SK-MEL-5 (cell line): ENCODE measurements at places on chromosomes 2 and 18.

DNA sequence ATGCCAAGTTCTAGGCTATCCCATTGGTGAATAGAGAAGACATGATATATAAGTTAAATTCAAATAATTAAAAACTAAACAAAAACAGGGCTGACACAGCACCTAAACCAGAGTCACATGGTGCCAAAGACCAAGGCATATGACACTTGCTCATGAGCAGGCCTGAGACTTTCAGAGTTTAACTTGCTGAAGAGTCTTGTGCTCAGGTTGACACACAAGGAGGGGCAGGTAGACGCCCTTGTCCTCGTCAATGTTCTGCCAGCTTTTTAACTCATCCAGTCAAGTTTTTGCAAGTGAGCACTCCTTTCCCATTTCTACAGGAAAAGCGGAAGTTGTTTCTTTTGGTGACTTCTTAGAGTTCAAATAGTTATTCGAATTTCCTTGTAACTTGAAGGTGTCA lies 289.7 kb downstream of the CYRIA start:
- no peak for DNase-seq

GRCh38 chr2:6828299-6828584 lies 37.5 kb downstream of the CMPK2 start:
- peak; percentile 73 for DNase-seq

DNA sequence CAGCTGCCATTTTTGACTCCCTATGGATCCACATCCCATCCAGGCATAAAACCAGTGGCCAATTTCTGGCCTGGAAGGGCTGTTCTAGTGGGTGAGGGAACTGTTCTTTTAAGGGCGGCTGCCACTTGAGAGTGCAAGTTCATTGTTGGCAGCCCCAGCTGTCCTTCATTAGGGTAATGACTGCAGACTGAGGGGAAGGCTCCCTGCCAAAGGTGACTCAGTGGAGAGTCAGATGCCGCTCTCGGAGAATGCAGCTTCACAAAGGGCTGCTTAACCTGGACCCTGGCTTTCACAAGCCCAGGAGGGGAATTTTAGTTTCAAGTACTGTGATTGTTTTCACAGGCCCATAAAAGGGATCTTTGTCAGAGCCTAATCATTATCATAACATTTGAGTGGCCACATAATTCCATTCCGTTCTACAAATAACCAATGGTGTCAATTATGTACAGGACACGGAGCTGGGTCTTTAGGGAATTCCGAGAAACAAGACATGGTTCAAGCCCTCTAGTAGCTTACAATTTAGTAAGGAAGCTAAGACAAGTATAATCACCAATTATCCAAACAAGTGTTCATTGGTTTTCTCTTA lies 235.7 kb downstream of the CDCA7 start:
- DNase-seq = peak; percentile 41

DNA sequence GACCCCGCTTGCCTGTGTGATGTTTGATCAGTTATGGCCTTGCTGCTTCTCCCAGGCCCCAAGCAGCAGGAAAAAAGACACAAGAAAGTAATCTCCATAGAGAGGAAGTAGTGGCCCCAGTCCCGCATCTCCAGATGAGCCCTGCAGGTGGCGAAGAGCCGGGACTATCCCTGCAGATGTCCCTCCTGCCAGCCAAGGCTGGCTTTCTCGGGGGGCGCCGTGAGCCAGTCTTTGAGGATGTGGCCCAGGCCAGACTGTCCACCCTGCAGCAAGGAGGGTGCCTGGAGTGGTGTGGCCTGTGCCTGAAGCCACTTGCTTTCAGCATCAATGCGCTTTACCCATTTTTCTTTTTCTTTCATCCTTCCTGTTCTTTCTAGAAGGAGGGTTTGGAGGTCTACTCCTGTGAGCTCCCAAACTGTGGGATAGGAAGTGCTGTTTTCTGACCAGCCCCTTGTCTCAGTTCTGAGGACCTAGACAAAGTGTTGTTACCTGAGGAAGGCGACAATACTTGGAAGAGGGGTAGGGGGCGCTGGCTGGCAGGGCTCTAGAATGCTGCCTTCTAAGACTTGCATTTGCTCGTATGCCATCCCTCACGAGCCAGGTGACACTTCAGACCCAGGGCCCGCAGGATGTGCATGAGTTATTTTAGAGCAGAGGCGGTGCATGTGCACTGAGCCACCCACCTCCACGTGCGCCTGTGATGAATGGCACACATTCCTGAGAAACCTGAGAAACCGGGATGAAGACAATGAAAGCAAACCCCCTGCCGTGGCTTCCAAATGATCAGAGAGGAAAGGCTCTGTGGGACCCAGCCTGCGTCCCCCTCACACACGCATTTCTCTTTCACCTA lies 255.8 kb downstream of the FBXO15 start:
- DNase-seq = no peak

DNA sequence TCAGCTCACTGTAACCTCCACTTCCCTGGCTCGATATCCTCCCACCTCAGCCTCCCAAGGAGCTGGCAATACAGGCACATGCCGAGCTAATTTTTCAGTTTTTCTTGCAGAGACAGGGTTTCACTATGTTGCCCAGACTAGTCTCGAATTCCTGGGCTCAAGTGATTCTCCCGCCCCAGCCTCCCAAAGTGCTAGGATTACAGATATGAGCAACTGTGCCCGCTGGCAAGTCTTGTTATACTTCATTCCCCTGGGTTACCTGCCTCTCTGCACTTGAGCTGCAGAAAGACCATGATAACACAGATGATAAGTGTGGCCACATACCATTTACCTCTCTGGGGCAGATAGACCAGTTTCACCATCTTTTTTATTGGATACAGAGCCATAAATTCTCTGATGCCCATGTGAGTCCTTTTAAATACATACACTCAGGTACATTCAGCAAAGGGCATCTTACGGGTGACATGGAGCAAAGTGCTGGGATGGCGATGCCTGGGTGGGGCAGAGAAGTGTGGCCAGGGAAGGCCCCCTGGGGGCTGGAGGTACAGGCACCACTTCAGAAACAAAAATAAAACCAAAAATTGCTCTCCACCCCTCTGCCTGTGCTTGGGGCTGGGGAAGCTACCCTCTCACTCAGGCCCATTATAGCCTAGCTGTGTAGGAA lies 20.4 kb downstream of the CCT7 start:
- no peak for DNase-seq

DNA sequence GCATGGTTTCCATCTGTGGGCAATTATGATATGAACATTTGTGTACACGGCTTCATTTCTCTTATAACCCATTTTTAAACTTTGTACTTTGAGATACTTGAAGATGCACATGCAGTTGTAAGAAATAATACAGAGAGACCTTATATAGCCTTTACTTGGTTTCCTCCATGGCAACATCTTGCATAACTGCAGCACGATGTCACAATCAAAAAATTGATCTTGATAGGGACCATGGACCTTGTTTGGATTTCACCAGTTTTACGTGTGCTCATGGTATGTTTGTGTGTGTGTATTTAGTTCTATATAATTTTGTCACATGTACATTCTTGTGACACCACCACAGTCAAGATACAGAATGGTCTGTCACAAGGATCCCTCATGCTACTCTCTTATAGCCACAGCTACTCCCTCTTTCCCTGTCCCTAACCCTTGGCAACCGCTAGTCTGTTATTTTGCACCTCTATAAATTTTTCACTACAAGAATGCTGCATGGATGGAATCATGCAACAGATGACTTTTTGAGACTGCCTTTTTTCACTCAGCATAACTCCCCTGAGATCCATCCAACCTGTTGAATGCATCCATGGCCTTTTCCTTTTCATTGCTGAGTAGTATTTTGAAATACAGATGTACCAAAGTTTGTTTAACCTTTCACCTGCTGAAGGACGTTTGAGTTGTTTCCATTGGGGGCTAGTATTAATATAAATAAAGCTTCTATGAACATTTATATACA lies 19.4 kb upstream of the MLPH start:
- DNase-seq = no peak

- no peak for DNase-seq
These were observed 145.2 kb downstream of the EPHA4 start for GRCh38 chr2:221426929-221427328.

GRCh38 chr18:45783097-45784075 lies 42.1 kb upstream of the SIGLEC15 start:
- no peak for DNase-seq

DNA sequence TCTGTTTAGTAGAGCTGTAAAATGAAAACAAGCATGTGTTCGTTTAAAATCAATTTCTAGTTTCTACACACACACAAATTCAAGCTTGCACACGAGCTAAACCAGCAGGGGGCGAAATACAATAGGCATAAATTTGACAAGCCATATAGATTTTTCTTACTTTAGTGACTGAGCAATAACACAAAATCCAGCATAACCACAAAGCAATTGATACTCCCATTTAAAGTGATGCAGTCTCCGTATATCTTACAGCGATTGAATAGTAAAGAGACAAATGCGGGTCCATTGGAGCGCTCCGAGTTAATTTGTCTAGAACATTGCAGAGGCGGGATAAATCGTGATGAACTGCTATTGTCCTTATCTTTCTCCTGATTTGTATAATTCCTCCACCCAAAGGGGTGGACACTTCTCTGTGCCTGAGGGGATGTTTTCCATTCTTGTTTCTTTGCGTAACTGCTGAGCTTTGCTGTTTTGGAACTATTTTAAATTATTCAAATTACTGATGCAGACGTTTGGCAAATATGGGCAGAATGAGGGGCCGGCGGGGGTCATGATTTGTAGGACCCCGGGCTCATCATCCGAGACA lies 1.2 kb upstream of the AFTPH start:
- peak; percentile 91 for DNase-seq

DNA sequence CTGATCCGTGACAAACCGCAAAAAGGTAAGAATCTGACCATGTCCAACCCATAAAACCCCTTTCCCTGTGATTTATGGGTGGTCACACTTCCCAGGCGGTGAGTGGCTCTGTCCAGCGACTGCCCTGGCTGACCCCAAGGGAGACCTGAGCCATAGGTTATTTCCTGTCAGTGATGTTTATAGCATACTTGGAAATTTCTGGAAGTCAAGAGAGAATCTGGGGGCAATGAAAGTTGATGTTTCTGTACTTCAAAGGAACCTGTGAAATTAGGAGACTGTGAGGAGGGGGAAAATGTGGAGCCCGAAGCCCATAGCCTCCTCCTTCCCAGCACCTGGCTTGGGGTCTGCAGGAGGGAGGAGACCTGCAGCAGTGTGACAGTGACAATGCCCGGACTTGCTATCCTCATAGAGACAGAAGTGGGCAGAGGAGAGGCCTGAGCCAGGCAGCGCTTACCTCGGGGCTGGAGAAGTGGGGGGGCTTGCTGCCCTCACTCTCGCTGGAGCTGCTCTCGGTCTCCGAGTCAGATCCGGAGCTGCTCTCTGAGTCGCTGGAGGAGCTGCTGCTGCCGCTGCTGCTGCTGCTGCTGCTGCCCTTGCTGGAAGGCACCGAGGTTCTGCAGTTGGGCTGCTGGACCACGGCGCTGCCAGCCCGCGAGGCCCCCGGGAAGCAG lies 111.3 kb upstream of the REV1 start:
- no peak for DNase-seq
